Effector CD4-positive, alpha-beta T cell (primary cell): ENCODE measurements at places on chromosomes 16 and 17.

- DNase-seq: no peak
Measured at GRCh38 chr17:32927724-32928585, at the start of gene TMEM98. TMEM98 (plus strand) TSS chr17:32928153; CDS start chr17:32931529, 3,376 bp downstream.

DNA sequence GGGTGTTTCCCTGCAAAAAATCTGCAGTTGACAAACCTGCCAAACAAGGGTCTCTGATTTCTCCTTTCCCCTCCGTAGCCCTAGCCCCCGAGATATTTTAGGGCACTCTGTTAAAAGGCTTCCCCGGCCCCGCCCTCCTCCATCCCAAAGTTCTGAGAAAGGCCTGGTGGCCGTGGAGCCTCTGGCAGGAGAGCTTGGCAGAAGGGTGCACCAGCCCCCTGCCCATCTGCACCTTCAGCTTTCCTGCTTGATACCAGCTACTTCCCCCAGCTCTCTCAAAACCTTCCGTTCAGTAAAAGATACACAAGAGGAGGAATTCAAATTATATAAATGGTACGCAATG lies 711 bp upstream of the CANT1 start:
- DNase-seq: no peak

- no peak for DNase-seq
Measured at GRCh38 chr17:13843862-13844635, 225.3 kb upstream of the COX10 start.

DNA sequence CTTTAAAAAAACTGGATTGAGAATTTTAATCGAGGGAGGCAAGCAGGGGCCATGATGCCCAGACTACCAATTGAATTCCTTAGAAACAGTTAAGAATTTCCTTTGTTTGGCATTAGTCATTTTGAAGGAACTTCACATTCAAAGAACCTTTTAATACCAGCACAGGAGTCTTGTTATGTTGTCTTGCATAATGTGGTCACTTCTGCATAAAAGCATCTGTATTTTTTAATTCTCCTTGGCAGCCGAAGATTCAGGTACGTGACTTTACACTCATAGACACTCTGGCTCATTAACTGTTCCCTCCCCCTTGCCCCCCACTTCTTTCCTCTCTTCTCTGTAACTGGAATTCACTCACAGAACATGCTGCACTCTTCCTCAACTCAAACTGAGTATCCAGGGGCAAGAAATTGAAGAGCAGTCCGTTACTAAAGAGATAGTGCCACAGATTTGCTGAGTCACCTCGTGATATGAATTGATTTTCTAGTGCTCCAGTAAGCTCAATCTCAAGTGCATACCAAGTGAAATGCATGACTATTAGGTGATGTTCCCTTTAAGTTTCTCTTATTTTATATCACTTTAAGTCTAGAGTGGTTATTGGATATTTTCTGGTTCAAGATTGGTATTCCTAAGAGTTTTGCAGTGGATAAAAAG lies 572.2 kb upstream of the SOX9 start:
- no peak for DNase-seq

DNA sequence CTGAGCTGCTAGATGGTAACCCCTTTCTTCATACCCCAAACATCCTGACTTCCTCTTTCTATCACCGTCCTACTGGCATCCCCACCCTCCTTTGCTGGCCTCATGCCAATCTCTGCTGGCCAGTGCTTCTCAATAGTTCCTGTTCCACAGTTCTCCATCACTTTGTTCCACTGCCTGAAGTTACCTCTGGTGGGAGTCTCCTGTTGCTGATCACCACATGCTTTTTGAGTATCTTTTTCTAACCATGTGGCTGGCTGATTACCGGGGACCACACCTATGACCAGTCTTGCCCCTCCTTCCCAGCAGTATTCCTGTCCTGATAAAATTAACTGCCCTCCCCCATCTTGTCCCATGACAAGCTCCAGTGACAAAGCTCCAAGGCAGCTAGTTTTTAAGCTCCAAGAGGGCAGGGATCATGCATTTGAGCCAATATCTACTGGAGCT lies 380.4 kb upstream of the CCL2 start:
- DNase-seq: no peak
